ENCODE measurements at places on chromosomes 2 and 18. TPM values are rescaled to one million over a fixed set of nuclear protein-coding genes. Genes with fewer than 3 reads are reported as not detected.

DNA sequence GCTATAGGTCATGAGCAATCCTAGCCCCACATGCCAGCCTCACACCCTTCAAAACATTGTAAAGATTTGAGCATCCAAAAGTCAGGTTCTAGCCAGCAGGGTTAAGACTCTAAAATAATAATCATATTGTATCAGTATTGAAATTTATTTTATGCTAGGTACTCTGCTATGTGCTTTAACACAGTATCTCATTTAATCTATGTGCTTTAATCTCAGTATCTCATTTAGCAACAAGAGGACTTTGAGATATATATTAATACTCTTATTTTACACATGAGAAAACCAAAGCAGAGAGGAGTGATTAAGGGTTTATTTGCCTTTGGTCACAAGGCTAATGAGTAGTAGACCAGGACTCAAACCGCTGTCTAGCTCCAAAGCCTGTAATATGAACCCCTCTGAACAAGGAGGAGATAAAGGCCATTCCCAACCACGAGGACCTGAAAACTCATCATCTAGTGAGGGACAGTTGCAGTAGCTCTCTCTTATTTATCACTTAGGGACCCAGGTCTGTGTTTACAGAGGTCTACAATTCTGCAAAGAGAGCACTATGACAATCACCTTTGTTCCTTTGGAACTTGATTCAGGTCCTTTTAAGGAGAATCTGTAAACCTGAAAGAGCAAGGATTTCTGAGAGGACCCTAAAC, 116.5 kb upstream of the SERTAD2 start:
- H3K36me3 ChIP-seq: no peaks in the 10 kb centered on the region
- no peak for DNase-seq
- H3K27ac ChIP-seq: no peak overlapping the region
- peaks cover 29% of the 10 kb centered on the region for H3K4me1 ChIP-seq
- no peaks in the 10 kb centered on the region for H3K27me3 ChIP-seq
- no peak overlapping the region for H3K4me3 ChIP-seq

- H3K27ac ChIP-seq: no peak overlapping the region
- H3K4me1 ChIP-seq: no peaks in the 10 kb centered on the region
- no peak for DNase-seq
- no peaks in the 10 kb centered on the region for H3K36me3 ChIP-seq
- H3K27me3 ChIP-seq: no peaks in the 10 kb centered on the region
These were observed 562.3 kb downstream of the SOX11 start for GRCh38 chr2:6254441-6254840.

SLC4A5 gene
- polyA plus RNA-seq: 0.77 TPM

DNA sequence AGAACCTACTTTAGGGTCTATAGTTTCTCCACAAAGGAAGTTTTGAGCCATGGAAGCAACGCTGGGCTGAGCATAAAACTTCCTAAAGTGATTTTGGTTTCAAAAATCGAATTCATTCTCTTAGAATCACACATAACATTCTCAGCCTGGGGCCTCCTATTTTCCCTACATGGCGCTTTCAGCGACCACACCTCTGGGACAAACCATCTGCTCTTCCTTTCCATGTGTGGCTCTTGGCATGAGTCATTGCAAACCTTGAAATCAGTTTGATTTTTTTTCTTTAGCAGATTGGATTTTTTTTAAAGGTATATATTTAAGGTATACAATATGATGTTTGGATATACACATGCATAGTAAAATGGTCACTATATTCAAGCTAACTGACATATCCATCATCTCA, 72.5 kb upstream of the APCDD1 start:
- no peaks in the 10 kb centered on the region for H3K4me1 ChIP-seq
- peaks cover 13% of the 10 kb centered on the region for H3K27me3 ChIP-seq
- H3K36me3 ChIP-seq: no peaks in the 10 kb centered on the region

SH3YL1 gene
- polyA plus RNA-seq: 7.5 TPM

TTN gene
- under 0.01 TPM for polyA plus RNA-seq

AQP12B gene
- not detected for polyA plus RNA-seq

- no peaks in the 10 kb centered on the region for H3K36me3 ChIP-seq
- no peaks in the 10 kb centered on the region for H3K4me1 ChIP-seq
- DNase-seq: no peak
- H3K4me3 ChIP-seq: no peak overlapping the region
- no peak overlapping the region for H3K27ac ChIP-seq
These were observed 150.0 kb upstream of the EPB41L3 start for GRCh38 chr18:5693699-5694294.

DNA sequence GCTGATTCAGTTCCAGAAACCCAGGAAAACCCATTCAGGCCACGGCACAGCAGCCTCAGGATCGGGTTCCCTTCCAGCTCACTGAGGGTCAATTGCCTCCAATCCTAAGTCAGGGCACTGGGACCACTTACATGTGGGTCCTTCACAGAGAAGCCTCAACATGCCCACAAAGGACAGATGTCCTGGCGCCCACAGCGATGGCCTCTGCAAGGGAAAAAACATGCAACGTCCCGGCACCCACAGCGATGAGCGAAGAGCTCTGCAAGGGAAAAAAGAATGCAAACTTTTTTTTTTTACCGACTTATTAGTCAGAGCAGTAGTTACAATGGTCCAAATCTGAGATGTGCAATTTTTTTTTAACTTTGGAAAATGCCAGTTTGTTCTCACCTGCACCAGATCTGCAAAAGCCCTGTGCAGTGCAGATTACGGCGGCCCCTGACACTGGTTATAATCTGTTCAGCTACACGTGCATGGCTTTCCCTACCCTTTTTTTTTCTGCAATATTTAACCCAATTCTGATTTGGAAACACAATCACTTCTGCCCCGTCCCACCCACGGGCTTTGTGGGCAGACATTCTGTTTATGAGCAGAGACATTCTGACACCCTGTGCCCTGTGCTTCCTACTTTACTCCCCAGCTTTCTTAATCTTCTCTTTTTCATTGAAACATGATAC, 159.3 kb upstream of the SALL3 start:
- no peak overlapping the region for H3K27ac ChIP-seq
- H3K36me3 ChIP-seq: no peaks in the 10 kb centered on the region
- peaks cover 6% of the 10 kb centered on the region for H3K27me3 ChIP-seq
- no peak overlapping the region for H3K4me3 ChIP-seq

DNA sequence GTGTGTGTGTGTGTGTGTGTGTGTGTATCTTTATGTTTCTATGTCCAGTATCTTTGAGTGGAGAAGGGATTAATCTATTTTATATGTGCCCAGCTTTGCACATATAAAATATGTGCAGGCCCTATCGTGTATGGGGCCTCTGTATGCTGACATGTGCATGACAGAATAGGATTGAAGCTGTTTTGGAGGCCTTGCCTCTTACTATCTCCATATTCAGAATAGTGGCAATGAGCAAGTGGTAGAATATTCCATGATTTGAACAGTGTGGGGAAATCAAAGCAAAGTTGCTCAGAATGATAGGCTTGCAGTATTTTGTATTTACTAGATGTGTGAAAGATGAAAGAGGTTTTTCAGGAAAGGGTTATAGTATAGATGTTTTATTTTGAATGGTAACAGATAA, 480.8 kb downstream of the XIRP2 start:
- H3K4me1 ChIP-seq: no peaks in the 10 kb centered on the region
- no peak for DNase-seq
- H3K27ac ChIP-seq: no peak overlapping the region
- no peak overlapping the region for H3K4me3 ChIP-seq

DNA sequence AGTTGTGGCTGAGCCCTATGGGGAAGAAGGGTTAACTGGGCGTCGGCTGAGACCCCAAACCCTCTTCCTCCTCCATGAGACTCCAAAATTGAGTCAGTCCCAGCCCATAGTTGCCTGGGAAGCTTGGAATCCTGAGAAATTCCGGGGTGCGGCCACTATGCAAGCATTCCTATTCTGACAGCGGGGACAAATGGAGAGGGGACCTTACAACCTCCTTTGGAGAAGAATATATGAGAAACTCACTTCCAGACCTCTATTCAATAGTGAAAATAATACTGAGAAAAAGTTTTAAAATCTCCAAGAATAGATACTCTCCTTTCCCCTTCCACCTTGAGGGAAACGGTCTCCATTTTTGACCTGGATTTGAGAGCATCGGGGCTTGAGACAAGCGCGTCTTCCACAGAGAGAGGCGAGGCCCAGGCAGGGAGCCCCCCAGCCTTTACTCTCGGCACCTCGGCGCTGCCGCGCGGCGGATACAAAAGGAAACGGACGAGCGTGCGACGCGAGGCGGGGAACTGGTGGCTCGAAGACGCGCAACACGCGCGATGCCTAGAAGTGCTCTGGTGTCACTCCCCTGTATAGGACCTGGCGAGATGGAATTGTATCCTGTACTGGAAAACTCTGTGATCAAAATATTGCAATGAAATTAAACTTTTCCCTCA, 11.1 kb downstream of the NR4A2 start:
- no peak overlapping the region for H3K27ac ChIP-seq
- peaks cover 7% of the 10 kb centered on the region for H3K36me3 ChIP-seq
- H3K4me3 ChIP-seq: no peak overlapping the region
- no peaks in the 10 kb centered on the region for H3K4me1 ChIP-seq

- no peak for DNase-seq
- H3K27ac ChIP-seq: no peak overlapping the region
- H3K36me3 ChIP-seq: no peaks in the 10 kb centered on the region
- H3K27me3 ChIP-seq: no peaks in the 10 kb centered on the region
- H3K4me3 ChIP-seq: no peak overlapping the region
These were observed 6.8 kb upstream of the DNAJB2 start for GRCh38 chr2:219272356-219272755.

PREB gene
- 78.8 TPM for polyA plus RNA-seq

IL36B gene
- not detected for polyA plus RNA-seq

- no peak overlapping the region for H3K27ac ChIP-seq
- H3K4me3 ChIP-seq: no peak overlapping the region
- no peaks in the 10 kb centered on the region for H3K4me1 ChIP-seq
- no peaks in the 10 kb centered on the region for H3K36me3 ChIP-seq
These were observed 282.5 kb downstream of the SLC8A1 start for GRCh38 chr2:40169430-40169829.

GRCh38 chr18:40061086-40061485, 1893.9 kb upstream of the PIK3C3 start:
- no peaks in the 10 kb centered on the region for H3K4me1 ChIP-seq
- no peak overlapping the region for H3K27ac ChIP-seq
- no peaks in the 10 kb centered on the region for H3K27me3 ChIP-seq
- no peak for DNase-seq

ACVR1C gene
- 0.03 TPM for polyA plus RNA-seq

GRCh38 chr2:70069049-70069448, 18.2 kb upstream of the PCBP1 start:
- H3K4me1 ChIP-seq: peaks cover 5% of the 10 kb centered on the region
- H3K27ac ChIP-seq: no peak overlapping the region
- no peak for DNase-seq

Data from K562 (cell line).